ENCODE measurements at places on chromosomes 7 and 10. TPM values are rescaled to one million over a fixed set of nuclear protein-coding genes. Genes with fewer than 3 reads are reported as not detected.

DNA sequence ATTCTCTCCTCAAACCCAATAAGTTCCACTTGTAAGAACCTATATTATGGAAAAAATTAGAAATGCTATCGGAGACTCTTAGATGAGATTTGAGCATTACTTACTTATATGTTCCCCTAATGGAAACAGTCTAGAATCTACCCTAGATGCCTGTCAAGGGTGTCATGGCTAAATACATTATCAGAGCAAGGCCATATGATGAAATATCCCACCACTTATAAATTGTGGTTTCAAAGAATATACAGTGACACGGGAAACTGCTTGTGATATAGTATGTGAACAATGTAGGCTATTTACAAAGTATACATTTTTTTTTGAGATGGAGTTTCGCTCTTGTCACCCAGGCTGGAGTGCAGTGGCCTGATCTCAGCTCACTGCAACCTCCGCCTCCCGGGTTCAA, 46.3 kb upstream of the CTBP2 start:
- H3K4me3 ChIP-seq = no peak overlapping the region
- H3K36me3 ChIP-seq = no peaks in the 10 kb centered on the region
- H3K27me3 ChIP-seq = no peaks in the 10 kb centered on the region

DNA sequence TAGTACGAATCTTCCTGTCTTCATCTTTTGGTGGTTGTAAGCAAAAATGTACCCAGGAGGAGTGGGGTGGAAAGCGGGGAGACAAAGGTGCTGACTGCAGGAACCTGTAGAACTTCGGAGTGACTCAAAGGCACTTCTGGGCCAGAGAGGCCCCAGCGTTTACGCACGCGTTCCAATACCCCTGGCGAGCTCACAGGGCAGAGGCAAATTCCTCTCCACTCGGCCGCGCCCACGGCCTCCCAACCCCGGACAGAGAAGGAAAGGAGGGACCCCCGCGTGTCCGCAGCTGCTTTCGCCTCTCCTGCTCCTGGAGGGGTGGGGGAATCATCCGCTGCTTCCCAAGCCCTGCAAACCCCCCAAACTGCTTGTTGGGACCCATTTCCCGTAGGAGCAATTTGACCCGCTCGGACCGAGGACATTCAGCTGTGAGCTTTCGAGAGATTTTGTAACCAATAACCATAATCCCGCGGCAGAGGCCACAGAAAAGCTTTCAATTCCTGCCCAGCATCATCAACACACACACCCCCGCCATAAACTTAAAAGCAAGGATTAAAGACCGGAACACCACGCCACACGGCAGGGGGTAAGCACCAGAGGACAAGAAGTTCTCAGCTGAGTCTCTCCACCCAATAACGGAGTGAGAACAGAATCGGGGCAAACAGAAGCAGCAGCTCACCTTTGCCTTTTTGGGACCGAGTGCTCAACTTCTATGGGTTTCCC, 2.3 kb downstream of the IGF2BP3 start:
- H3K27me3 ChIP-seq = peaks cover 65% of the 10 kb centered on the region
- DNase-seq = peak; percentile 35
- H3K27ac ChIP-seq = no peak overlapping the region
- H3K4me1 ChIP-seq = peaks cover 41% of the 10 kb centered on the region

GRCh38 chr10:124299696-124300095, 119.0 kb downstream of the OAT start:
- H3K4me3 ChIP-seq = no peak overlapping the region
- H3K36me3 ChIP-seq = no peaks in the 10 kb centered on the region
- no peaks in the 10 kb centered on the region for H3K27me3 ChIP-seq
- no peak overlapping the region for H3K27ac ChIP-seq
- H3K4me1 ChIP-seq = no peaks in the 10 kb centered on the region

DNA sequence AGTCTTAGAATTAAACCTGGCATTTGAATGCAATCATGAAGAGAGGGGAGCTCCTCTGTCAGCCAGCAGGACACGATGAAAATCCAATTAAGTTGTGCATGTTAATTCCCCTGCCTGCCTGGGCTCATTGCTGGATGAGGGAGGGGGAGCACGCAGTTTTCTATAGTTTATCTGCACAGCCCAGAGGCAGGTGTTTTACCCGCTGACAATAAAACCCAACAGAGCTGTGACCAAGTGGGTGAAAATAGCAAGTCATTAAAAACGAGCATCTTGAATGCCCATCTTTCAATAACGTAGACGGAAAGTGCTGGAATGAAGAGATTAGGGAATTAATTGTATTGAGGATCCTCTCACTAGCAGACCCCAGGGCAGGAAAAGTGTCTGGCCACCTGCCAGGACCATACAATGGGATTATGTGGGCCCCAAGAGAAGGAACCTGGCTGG, 100.1 kb upstream of the FAM20C start:
- H3K4me3 ChIP-seq = no peak overlapping the region
- H3K27ac ChIP-seq = no peak overlapping the region
- H3K36me3 ChIP-seq = no peaks in the 10 kb centered on the region
- no peaks in the 10 kb centered on the region for H3K27me3 ChIP-seq

GRCh38 chr7:141456298-141456697, 94.9 kb upstream of the AGK start:
- H3K4me3 ChIP-seq = no peak overlapping the region
- DNase-seq = no peak
- no peaks in the 10 kb centered on the region for H3K27me3 ChIP-seq
- H3K4me1 ChIP-seq = no peaks in the 10 kb centered on the region

- no peak overlapping the region for H3K4me3 ChIP-seq
- H3K27ac ChIP-seq = no peak overlapping the region
- no peaks in the 10 kb centered on the region for H3K27me3 ChIP-seq
- H3K4me1 ChIP-seq = no peaks in the 10 kb centered on the region
- no peak for DNase-seq
These were observed 591.8 kb upstream of the ADARB2 start for GRCh38 chr10:2329082-2329481.

GRCh38 chr7:13577566-13578145, 411.8 kb downstream of the ETV1 start:
- H3K36me3 ChIP-seq = no peaks in the 10 kb centered on the region
- no peaks in the 10 kb centered on the region for H3K4me1 ChIP-seq
- no peak overlapping the region for H3K4me3 ChIP-seq
- no peak for DNase-seq
- no peaks in the 10 kb centered on the region for H3K27me3 ChIP-seq

Gene OGDHL
- not detected for polyA plus RNA-seq

Gene VAX1
- not detected for polyA plus RNA-seq

DNA sequence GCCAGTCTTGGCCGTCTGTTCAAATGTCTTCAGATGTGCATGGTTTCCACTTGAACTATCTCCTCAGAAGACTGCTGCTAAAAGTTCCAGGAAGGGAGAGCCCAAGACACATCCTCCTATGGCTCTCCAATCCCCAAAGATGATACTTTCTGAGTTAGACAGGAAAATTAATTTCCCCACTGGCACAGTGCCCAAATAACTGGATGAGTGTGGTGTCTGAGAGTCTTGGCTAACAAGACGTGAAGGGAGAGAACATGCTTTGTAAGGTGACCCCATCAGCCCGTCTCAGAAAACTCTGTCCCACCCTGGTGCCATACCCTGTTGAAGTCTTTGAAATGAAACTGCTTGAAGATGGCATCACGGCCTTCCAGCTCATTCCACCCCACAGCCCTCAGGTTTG, 2.9 kb downstream of the PCBD1 start:
- no peaks in the 10 kb centered on the region for H3K27me3 ChIP-seq
- H3K27ac ChIP-seq = no peak overlapping the region
- DNase-seq = no peak
- H3K4me3 ChIP-seq = no peak overlapping the region
- peaks cover 18% of the 10 kb centered on the region for H3K4me1 ChIP-seq

Gene COL26A1
- not detected for polyA plus RNA-seq

Gene PTN
- polyA plus RNA-seq = not detected

- H3K4me1 ChIP-seq = no peaks in the 10 kb centered on the region
- no peak for DNase-seq
- no peaks in the 10 kb centered on the region for H3K36me3 ChIP-seq
- no peak overlapping the region for H3K4me3 ChIP-seq
These were observed 89.8 kb downstream of the TMEM130 start for GRCh38 chr7:98779800-98780587.

DNA sequence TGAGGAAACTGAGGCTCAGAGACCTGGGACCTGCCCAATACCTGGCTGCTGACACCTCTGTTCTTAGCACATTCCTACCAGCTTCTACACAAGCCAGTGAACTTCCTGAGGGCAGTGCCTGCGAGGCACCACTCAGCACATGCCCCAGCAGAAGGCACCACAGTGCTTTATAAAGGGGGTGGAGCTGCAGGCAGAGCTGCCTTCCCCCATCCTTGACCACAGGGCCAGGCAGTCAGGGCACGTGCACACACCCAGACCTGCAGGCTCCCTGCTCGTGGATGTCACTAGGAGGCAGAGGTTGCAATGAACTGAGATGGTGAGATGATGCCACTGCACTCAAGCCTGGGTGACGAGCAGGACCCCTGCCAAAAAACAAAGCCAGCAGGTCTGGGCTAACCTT, 39.2 kb upstream of the TUBB8 start:
- no peaks in the 10 kb centered on the region for H3K4me1 ChIP-seq
- no peaks in the 10 kb centered on the region for H3K36me3 ChIP-seq
- H3K4me3 ChIP-seq = no peak overlapping the region
- H3K27me3 ChIP-seq = peaks cover 3% of the 10 kb centered on the region

DNA sequence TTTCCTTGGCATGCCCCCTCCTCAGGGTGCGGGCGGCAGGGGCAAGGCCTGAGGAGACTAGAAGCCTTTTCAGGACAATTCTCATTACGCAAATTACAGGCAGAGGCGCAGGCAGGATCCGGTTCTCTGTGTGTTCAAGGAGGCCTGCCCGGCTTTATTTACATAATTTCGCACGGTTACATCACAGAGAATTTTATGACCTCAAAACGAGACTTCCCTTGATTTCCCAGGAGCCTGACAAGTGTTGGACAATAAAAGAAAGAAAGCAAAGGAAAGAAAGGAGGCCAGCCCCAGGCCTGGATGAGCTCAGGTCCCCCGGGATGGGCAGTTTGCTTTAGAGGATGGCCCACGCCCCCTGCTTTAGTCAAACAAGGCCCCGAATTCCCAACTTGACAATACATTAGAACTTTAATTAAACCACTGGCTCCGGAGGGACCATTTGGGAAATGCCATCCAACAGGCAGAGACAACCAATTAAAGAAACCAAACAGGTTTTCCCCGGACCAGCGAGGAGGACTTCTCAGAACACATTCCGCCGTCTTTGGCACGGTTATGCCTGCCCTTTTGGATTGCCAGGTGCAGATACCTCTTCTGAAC, 2.9 kb downstream of the MNX1 start:
- H3K27me3 ChIP-seq = peaks cover 16% of the 10 kb centered on the region
- H3K4me1 ChIP-seq = peaks cover 32% of the 10 kb centered on the region
- no peak for DNase-seq
- no peaks in the 10 kb centered on the region for H3K36me3 ChIP-seq

DNA sequence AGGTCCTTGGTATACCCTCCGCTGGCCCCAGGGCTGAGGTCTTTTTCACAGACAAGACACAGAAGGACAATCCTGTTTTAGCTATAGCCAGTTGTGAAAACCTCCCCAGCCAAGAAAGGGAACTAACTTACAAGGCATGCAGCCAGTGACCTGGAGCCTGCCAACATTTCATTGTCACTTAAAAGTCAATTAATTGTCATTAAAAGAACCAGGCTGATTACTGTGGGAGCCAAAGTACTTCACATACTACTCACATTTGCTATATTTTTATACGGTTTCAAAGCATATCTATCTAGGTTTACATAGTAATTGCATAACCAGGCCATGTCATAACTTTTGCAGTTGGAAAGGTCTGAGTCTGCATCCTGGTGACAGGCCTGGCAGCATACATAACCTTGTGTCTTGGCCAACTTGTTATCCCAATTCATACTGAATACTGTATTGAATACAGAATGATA, 31.1 kb downstream of the NRBF2 start:
- H3K27ac ChIP-seq = no peak overlapping the region
- H3K36me3 ChIP-seq = peaks cover 17% of the 10 kb centered on the region
- H3K27me3 ChIP-seq = no peaks in the 10 kb centered on the region
- H3K4me3 ChIP-seq = no peak overlapping the region
- DNase-seq = no peak

DNA sequence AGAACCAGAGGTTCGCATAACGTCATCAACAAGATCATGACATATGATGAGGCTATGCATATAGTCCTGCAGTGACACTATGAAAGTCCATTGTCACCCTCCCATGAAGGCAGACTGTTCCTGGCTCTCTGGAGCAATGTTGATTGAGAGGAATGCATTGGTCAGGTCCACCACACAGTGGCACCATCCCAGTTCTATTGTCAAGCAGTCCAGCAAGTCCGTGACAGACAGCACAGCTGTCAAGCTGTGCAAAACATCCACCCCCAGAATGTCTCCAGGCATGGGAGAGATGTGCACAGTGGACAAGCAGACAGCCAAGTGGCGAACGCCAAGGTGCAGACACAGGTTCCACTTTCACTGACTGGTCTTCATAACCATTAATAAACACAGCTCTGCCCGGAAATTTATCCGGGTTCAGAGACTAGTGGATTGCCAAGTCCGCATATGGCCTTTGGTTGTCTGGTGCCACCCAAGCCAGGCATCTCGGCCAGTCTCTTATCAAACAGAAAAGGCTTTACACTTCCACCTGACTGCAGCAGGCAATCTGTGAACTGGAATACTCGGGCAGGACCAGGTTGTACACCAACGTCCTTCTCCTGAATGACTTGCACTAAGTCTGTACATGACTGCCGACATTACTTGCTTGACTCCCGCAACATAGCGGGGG, 7.2 kb downstream of the RNF133 start:
- no peak overlapping the region for H3K4me3 ChIP-seq
- H3K36me3 ChIP-seq = no peaks in the 10 kb centered on the region
- H3K27ac ChIP-seq = no peak overlapping the region
- no peaks in the 10 kb centered on the region for H3K27me3 ChIP-seq
- no peak for DNase-seq

GRCh38 chr7:147859033-147859432, 731.5 kb upstream of the C7orf33 start:
- no peak for DNase-seq
- no peaks in the 10 kb centered on the region for H3K36me3 ChIP-seq
- no peaks in the 10 kb centered on the region for H3K4me1 ChIP-seq

Gene PON2
- 1.1 TPM for polyA plus RNA-seq

DNA sequence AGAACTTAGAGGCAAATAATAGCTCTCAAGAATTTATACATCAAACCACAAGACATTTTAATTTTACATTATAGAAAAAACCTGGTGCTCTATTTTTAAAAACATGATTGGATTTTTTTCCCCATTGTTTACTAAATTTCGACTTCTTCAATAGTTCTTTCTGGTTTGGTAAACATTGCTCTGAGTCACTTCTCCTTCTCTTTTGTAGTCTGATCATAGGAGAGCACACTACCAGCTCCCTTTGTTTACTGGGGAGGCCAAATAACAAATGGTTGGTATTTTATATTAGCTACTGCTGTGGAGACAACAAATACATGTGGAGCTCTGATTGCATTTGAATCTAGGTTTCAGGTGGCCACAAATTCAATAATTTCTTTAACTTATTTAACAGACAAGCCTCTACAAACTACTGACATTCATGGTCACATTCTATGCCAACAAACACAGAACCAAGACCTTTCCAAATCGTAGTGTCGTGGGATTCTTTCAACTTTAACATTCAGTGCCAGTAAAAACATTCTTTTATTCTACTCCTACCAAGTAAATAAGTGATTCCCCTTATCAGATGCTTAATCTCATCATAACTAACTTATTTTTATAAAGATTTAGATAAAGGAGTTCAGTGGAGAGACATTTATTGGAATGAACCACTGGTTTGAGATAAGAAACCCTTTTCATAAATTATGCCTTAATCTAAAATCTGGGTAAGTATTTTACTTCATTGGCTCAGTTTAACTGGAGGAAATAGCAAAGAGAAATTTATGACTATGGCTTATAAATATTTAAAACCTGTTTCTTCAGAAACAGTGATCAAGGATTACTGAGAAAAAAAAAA, 17.7 kb upstream of the FXYD4 start:
- H3K4me1 ChIP-seq = peaks cover 12% of the 10 kb centered on the region
- H3K27me3 ChIP-seq = no peaks in the 10 kb centered on the region
- no peak overlapping the region for H3K27ac ChIP-seq
- no peak for DNase-seq
- H3K36me3 ChIP-seq = no peaks in the 10 kb centered on the region

Data from CD4-positive, CD25-positive, alpha-beta regulatory T cell (primary cell).